ENCODE measurements at places on chromosomes 16 and 17.

DNA sequence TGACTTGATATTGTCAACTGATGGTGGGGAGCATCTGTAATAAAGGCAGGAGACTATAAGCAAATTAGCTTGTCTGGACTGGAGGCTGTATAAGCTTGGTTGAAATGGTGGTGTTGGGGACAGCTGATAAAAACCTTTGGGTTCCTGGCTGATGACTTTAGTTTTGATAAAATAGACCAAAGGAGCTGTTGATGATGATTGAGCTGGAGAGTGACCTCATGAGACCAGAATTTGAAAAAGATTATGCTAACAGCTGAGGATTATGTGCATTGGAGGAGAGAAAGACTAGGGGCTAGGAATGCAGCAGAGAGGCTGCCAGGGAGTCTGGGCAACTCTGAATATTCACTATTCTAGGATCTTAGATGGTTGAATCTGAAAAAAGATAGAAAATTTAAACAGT lies 8.7 kb upstream of the CDC27 start:
- no peak for DNase-seq

GRCh38 chr16:88779406-88780141 lies 5.4 kb downstream of the PIEZO1 start:
- DNase-seq = no peak

- DNase-seq = no peak
Measured at GRCh38 chr17:73478334-73478733, 165.9 kb downstream of the SDK2 start.

DNA sequence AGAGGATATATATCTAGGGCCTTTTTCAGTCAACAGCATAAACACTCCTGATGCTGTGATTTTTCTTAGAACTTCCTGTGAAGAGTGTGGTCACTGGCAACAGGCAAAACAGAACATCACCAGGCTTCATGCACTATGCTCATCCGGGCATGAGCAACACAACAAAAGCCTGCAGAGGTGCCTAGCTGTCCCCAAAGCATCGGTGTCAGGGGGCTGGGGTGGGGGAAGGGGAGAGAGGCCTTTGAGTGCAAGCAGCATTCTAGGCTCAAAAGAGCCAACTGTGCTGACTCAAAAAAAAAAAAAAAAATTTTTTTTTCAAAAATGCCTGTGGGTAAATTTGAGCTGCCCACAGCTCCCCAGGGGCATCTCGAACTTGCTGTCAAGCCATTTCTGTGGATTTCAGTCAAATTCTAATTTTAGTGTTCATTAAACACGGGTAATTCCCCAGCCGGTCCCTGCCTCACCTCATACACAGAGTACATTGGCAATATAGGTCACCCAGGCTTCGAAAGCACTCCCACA lies 194.6 kb upstream of the DYNLRB2 start:
- no peak for DNase-seq

- DNase-seq = peak; percentile 11
Measured at GRCh38 chr16:86994215-86994614, 323.0 kb downstream of the C16orf95 start.

DNA sequence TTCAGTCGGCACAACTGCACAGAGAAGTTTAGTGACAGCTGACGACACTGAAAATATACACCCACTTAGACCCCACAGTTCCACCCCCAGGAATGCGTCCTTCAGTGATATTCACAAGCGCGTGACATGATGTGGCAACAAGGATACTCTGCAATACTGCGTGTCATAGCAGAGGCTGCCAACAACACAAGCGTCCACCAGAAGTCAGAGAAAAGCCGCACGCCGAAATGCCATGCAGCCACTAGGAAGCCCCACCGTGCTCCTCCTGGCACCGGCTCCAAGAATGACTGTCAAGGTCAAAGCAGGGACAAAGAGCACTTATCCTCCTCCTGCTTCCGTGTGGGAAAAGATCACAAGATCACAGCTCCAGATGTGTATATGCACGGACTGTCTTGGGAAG lies 3.5 kb downstream of the ATP2A3 start:
- peak; percentile 50 for DNase-seq

- DNase-seq = no peak
Measured at GRCh38 chr17:83082424-83082823, 3.0 kb downstream of the METRNL start.

GRCh38 chr17:8489841-8490240 lies 54.2 kb downstream of the NDEL1 start:
- no peak for DNase-seq
